ENCODE measurements at places on chromosomes 7 and 10.

GRCh38 chr10:70457759-70458305 lies 16.4 kb upstream of the NODAL start:
- H3K27ac ChIP-seq = no peak overlapping the region
- peaks cover 13% of the 10 kb centered on the region for H3K27me3 ChIP-seq

- no peaks in the 10 kb centered on the region for H3K36me3 ChIP-seq
- no peaks in the 10 kb centered on the region for H3K27me3 ChIP-seq
- no peak overlapping the region for H3K4me3 ChIP-seq
- H3K4me1 ChIP-seq = no peaks in the 10 kb centered on the region
- no peak for DNase-seq
These were observed 13.1 kb downstream of the SDHAF3 start for GRCh38 chr7:97130417-97131139.

- H3K27me3 ChIP-seq = peaks cover 13% of the 10 kb centered on the region
- no peaks in the 10 kb centered on the region for H3K4me1 ChIP-seq
- H3K36me3 ChIP-seq = no peaks in the 10 kb centered on the region
- no peak overlapping the region for H3K4me3 ChIP-seq
These were observed 11.8 kb downstream of the PRLHR start for GRCh38 chr10:118583611-118584010.

GRCh38 chr7:139086454-139086853 lies 23.1 kb downstream of the ZC3HAV1 start:
- H3K27me3 ChIP-seq = no peaks in the 10 kb centered on the region
- no peak for DNase-seq
- H3K4me3 ChIP-seq = no peak overlapping the region
- H3K36me3 ChIP-seq = peaks cover 83% of the 10 kb centered on the region

GRCh38 chr7:83930262-83930661 lies 264.3 kb downstream of the SEMA3A start:
- no peaks in the 10 kb centered on the region for H3K27me3 ChIP-seq
- no peaks in the 10 kb centered on the region for H3K36me3 ChIP-seq
- H3K4me3 ChIP-seq = no peak overlapping the region
- no peak for DNase-seq

DNA sequence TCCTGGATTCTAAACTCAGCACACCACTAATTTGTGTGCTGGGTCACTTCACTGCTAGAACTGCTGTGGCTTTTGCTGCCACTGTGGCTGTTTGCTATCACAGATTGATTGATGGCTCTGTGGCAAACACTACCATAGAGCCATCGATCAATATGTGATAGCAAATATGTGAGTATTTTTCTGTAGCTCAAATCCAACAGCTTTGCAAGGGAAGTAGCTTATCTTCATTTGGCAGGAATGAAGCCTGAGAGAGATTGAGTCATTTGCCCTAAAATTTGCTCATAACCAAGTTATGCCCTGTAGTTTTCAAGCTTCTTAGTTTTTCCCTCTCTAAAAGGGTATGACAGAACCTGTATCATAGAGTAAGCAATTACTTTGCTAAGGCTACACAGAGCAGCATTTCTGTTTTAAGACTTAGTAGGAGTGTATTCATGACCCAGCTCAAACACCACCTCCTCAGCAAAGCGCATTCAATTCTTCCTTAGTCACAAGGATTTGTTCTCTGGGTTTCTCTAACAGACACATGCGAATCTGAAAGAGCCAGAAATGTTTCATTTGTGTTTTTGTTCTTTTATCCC lies 43.1 kb downstream of the MINPP1 start:
- H3K4me1 ChIP-seq = peaks cover 55% of the 10 kb centered on the region
- H3K27me3 ChIP-seq = no peaks in the 10 kb centered on the region
- H3K27ac ChIP-seq = peak overlapping the region; percentile 66
- no peak for DNase-seq
